ENCODE measurements at places on chromosomes 3 and 15.

DNA sequence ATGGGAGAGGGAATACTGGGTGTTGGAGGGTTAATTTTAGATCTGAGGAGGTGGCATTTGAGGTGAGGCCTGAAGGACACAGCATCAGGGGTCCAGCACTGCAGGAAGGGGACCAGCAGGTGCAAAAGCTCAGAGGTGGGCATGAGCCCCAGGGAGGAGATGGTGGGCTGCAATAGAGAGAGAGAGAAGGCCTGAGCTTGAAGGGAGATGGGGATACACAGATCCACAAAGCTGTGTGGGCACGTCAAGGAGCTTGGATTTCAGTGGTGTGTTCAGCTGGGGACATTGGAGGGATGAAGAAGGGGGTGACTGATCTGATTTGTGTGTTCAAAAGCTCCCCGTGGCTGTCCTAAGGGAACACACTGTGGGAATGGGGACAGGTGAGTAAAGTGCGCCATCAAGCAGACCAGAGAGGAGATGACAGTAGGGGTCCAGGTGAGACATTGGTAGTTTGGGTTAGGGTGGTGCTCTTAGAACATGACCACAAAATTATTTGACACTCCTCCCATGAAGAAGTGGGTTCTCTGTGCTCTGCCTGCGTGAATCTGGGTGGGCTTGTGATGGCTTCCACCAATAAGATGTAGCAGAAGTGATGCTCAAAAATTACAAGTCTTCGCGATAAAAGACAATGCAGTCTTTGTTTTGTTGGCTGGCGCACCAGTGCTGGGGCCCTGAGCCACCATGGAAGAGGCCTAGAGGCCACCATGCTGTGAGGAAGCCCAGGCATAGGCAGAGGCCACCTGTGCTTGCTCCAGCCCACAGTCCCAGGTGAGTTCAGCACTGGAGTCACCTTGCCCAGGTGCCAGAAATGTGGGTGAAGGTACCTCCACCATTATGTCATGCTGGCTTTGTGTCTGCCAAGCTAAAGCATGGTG lies 1.9 kb upstream of the WNT7A start:
- DNase-seq: no peak

GRCh38 chr3:484341-484740 lies 287.8 kb downstream of the CHL1 start:
- no peak for DNase-seq

DNA sequence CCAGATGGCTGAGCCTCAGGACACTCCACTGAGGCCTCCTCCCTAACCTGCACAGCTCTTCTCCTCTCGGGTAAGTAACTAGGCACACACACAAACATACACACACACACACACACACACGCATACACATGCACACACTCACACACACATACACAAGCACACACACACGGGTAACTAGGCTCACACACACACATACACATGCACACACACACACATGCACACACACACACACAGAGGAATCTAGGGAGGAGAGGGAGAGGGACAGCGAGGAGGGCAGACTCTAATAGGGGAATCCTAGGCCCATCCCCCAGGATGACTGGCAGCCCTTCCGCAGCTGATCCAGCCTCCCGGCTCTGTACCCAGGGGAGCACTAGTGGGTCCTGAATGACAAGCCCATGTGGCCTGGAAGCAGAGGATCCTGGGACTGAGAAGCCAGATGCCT lies 177.4 kb upstream of the LINGO1 start:
- no peak for DNase-seq

DNA sequence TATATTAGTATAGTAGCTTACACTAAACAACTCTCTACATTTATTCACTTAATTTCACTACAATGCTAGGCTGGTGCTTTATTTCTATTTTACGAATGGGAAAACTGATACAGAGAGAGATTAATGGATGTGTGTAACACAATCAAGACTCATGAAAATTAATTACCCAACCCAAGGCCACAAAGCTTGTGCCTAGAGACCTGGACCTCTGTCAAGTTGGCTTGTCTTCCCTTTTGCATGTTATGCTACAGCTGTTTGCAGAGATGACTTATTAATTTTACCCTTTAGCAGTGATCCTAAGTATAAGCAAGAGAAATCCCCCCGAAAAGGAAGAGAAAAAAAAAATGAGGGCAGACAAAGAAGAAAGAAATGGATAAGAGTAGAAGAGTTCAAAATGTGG lies 162.5 kb downstream of the C3orf38 start:
- no peak for DNase-seq

- no peak for DNase-seq
These were observed 49.7 kb downstream of the CCK start for GRCh38 chr3:42216302-42216701.

GRCh38 chr15:64134345-64134829 lies 17.1 kb upstream of the SNX22 start:
- DNase-seq: no peak

DNA sequence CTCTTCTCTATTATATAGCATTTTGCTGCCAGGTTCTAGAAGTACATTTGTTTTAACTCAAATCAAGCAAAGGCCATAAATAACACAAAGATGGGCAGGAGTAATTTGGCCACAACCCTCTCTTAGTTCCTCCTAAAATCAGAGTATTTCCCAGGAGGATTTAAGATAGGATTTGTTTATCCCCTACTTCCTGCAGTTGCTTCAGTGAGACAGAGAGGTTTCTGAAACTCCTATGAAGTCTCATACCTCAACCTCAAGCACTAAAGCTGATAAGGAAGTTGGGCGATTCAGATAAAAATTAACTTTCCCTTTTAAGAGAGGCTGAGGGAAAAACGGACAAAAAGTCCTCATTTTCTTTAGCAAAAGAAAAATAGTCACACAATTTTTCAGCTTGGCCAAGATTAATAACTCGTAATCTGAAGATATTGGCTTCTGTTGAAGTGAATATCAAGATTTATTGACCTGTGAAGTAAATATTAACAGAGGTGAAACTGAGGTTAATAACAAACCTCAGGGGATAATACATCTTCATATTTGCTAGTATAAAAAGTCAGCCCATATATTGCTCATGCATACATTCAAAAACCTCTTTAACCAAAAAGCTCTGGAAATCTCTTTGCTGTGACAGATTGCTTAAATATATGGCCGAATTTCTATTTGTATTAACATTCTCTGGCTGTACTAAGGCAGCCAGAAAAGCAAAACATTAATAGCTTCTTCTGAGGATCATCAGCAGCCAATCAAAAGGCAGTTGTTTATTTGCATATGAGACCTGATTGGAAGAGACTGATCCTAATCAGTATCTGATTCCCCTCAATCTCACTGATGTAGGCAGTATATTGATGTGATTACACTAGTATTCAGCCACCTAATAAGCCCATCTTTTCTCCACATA lies 90.6 kb upstream of the GADL1 start:
- no peak for DNase-seq

- DNase-seq: no peak
These were observed 520.4 kb downstream of the FOXP1 start for GRCh38 chr3:71062952-71063772.

GRCh38 chr15:66459818-66460615 lies 37.5 kb downstream of the SNAPC5 start:
- DNase-seq: no peak

DNA sequence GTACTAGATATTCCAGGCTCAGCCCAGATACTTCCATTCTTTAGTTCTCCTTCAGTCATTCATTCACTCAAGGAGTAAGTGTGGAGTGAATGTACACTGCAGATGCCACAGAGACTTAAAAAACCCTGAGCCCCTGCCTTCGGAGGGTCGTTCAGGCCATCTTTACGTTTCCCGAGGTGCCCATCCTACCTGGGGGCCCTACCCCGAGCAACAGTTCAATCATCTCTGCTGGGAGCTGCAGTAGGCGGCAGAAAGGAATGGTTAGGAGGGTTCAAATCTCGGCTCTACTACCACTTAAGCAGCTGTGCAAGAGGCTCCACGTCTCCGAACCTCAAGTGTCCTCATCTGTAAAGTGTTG lies 613 bp downstream of the SEC13 start:
- DNase-seq: no peak

DNA sequence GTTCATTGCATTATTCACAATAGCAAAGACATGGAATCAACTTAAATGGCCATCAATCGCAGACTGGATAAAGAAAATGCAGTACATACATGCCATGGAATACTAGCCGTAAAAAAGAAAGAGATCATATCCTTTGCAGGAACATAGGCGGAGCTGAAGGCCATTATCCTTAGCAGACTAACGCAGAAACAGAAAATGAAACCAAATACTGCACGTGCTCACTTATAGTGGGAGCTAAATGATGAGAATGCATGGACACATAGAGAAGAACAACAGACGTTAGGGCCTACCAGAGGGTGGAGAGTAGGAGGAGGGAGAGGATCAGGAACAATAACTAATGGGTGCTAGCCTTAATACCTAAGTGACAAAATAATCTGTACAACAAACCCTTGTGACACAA lies 57.9 kb downstream of the RASA2 start:
- no peak for DNase-seq

- DNase-seq: no peak
These were observed 14.1 kb downstream of the LYSMD4 start for GRCh38 chr15:99719096-99719541.

DNA sequence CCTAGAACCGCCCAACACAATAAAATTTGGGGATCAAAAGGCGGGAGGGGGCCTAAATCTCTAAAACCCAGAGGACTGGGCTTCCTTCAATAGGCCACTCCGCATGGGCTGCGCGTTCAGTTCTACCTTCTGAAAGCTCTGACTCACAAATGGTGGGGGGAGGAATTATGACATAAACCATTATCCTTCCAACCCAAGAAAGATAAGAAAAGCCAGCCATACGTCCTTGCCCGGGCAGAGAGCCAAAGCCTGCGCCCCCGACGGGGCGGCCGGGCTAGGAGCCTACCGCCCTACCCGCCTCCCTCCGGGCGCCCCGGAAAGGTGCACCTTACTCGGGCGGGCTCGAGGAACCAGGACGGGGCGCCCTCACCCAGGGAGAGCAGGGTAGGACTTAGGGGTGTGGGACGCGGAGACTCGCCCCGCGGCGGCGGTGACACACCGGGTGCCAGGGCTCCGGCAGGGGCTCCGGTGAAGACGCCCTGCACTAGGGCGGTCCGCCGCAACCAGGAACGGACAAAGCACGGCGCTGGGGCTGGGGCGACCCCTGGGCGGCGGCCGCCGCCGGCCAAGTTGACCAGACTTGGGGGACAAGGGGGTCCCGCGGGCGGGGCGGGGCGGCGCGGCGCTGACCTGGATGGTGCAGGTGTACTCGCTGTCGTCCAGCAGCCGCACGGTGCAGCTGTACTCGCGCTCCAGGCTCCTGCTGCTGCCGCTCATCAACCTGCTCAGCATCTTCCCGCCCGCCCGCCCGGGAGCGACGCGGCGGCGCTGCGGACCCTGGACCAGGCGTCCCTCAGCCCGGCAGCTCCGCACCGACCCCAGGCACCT lies 534 bp downstream of the FRMD5 start:
- DNase-seq: no peak

- no peak for DNase-seq
These were observed 14.6 kb downstream of the TRAIP start for GRCh38 chr3:49841806-49842205.

DNA sequence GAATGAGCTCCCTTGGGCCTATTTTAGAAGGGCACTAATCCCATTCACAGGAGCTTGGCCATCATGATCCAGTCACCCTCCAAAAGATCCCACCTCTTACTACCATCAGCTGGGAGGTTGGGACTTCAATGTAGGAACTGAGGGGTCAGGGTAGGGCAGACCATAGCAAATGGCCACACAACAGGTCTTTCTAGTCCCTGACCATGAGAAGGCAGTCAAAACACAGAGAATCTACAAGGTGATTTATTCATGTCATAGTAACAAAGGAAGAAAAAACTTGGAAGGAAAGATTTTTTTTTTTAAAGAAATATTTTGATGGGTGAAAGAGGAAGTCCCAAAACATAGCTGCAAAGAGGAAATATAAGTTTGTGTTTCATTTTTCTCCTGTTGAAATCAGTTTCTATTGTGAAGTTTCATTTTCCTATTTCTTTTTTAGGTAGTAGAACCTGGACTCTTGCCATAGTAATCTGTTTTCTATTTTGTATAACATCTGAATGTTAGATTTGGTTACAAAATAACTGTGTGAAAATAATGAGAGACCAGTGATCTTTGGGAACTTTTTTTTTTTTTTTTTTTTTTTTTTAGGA lies 23.5 kb upstream of the TNFSF10 start:
- DNase-seq: no peak

- no peak for DNase-seq
These were observed 964 bp downstream of the SLC25A20 start for GRCh38 chr3:48897460-48898376.

GRCh38 chr3:59774634-59775033 lies 724.8 kb upstream of the CFAP20DC start:
- DNase-seq: no peak

DNA sequence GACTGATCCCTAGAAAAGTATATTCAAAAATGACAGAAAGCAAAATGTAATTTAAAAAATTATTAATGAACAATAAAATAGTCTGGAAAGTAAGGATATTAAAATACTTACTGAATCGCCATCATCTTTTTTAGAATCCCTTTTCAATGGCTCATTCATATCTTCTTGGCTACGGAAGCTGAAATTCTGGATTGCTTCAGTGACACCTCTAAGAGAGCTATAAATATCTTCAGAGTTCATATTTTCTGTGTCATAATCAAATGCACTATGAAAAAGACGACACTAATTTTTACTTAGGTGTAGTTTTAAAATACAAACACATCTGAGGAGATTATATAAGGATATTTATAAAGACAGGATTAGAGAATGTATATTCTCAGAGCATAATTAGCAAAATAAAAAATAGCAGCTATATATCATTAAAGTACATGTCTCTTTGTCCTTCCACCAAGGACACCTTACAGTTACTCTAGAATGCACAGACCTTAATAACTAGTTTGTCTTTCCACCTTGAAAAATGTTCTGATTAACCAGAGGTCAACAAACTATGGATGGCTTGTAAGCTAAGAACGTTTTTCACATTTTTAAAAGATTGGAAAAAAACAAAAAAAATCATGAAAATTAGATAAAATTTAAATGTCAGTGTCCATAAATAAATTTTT lies 98.6 kb upstream of the UBP1 start:
- no peak for DNase-seq

DNA sequence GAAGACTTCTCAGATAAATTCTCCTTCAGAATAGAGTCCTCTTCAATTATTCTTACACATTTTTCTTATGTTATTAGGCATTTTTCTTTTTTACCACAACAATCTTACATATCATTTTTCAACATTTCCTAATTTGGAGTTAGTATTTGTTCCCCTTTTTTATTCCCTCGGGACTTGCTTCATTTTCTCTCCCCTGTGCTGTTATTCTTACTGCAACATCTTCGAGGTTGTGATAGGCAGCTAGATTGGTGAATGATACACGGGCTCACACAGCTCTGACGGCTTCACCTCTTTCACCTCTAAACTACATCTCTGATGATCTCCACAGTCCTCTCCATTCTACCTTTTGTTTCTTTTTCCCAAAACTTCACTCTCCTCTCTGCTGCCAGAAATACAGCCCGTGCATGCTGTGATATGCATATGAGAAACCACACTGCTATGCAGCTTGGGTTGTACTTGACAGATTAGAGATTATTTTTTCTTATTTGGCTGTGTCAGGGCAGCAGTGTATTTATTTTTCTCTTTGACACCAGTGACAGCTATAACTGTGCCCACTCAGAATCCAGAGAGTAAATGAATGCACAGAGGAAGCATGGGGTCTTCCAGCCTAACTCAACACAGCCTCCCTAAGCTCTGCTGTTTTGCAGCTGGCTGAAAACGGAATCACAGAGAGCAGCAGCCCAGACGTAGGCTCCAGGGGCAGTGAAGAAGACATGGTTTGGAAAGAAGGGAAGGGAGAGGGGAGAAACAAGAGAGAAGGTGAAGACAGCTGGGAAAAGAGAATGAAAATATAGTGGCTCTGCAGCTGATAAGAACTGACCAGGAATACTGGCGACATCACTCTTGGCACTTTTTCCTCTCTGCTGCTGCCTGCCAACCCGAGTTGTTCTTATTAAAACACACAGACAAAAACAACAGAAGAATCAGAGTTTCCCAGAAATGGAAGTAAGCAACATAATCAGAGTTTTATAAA lies 61.8 kb downstream of the SLC9A9 start:
- DNase-seq: no peak
